Activated CD4-positive, alpha-beta T cell treated with anti-CD3 and anti-CD28 coated beads for 36 hours (primary cell): ENCODE measurements at places on chromosomes 7 and 10. TPM values are rescaled to one million over a fixed set of nuclear protein-coding genes. Genes with fewer than 3 reads are reported as not detected.

The ZNF138 gene
- 19.6 TPM for total RNA-seq

The NEUROG3 gene
- total RNA-seq, result 0.18 TPM

- DNase-seq, result no peak
Measured at GRCh38 chr7:75613351-75613750, 121.2 kb downstream of the SPDYE5 start.

DNA sequence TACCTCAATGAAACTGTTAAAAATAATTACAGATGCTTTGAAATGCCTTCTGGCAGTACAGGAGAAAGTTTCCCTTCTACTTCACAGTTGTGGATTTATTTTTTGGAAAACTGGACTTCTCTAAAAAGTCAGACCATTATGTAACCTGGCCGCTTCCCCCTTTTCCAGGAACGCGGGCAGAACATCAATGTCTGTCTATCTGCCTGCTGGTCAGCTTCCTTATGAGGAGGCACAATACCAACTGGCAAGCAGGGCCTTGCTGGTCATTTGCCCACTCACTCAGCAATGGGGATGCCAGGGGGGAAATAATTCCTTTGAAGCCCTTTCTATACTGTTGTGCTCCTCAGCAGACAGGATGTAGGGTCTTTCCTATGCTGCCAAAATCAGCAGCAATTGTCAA lies 22.5 kb upstream of the ADRB1 start:
- DNase-seq, result no peak

DNA sequence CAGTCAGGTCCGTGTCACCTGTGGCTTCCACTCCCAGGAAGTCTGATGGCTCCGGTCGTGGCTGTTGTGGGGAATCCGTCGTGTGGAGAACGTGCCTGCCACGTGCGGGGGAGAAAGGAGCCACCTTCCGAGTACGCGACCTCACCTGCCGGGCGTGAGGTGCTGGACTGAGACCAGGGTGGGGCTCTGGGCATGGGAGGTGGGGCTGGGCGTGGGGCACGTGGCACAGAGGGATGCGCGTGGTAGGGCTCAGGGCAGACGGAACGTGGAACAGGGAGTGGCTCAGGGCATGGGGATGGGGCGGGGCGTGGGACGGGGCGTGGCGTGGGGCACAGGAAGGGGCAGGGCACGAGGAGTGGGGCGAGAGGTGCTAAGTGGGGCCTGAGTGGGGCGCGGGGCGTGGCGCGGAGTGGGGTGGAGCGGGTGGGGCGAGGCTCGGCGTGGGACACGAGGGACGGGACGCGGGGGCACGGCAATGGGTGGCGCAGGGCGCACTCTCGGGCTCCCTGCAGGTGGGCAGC lies 64.8 kb downstream of the C10orf143 start:
- DNase-seq, result no peak
